EH (cell line): ENCODE measurements at places on chromosomes 4 and X.

DNA sequence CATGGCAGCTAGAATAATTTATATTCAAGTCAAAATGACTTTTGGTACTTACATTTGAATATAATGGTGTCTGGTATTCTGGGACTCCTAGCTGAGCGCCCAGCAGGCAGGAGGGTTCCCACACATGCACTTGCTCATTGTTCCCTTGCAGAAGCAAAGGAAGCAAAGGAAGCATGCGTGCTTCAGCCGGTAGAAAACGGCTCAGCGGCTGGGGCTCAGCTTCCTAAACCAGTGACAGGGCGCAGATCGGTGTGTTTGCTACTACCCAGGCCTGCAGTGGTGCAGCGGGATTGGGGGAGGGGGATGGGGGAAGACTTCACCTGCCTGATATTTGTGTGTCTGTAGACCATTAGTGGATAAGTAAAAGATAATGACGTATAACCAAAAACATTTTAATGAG is 978.3 kb upstream of the TENM3 start:
- no peak for DNase-seq

DNA sequence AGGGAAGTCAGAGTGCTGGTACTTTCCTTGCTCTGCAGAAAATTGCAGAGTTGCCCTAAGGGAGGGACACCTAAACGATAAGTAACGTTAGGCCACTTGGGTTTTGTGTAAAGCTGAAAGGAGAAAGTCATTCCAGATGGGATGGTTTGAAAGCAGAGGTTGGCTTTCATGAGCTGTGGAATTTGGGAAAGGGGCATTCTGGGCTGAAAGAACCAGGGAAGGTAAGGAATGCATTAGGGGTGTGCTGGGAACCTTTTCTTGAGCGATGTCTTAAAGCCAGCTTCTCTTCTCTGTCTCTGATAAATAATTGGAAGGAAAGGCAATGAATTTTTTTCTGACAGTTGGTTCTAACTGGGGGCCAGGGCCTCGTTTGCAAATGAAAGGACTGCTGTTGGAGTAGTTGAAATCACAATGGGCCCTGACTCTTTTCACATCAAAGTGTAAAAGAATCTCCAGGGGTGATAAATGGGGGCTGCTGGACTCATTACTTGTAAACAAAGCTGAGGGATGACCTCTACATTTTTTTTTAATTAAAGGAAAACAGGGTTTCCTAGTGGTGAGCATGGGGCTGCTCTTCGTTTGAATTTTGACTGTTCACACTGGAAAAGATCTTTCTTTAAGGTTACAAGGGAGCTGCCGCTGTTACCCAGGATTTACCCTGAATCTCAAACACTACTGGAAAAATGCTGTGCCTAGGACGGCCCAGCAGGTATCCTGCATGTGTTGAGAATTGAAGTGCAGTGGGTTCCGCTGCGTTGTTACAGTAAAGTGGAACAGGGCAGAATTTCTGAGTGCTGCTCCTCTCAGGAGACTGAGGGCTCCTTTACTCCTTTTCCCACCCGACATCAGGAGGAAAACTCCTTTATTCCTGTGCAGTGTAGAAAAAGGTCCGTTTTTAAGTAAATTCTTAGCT is 25.0 kb downstream of the AFF1 start:
- peak; percentile 25 for DNase-seq

- no peak for DNase-seq
Measured at GRCh38 chr4:7959078-7959477, 19.4 kb upstream of the AFAP1 start.

- DNase-seq: no peak
Measured at GRCh38 chr4:11028334-11028733, 343.8 kb upstream of the CLNK start.

- DNase-seq: no peak
Measured at GRCh38 chr4:67375291-67375690, 170.0 kb downstream of the CENPC start.

DNA sequence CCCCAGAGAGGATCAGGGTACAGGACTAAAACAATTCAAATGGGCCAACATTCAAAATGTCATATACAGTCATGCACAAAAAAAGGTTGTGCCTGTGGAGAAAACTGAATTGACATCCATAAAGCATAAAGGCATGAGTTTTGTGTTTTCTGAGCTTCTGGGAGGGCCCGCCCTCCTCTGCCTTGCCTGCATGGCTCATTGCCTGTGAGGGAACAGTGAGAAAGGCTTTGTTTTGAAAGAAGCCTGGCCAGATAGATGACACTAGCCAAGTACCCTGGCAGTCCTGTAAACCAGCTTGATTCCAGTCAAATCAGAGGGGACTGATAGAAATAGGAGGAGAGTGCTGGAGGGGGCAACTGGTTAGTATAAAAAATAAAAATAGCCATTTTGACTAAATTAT is 194.3 kb downstream of the KIT start:
- no peak for DNase-seq
